Hematopoietic multipotent progenitor cell treated with erythropoietin and hydrocortisone succinate and interleukin-3 and kit ligand, for 17 days (in vitro differentiated cells): ENCODE measurements at places on chromosomes 3 and 15.

- DNase-seq = no peak
Measured at GRCh38 chr3:189573004-189573403, 58.2 kb upstream of the TP63 start.

DNA sequence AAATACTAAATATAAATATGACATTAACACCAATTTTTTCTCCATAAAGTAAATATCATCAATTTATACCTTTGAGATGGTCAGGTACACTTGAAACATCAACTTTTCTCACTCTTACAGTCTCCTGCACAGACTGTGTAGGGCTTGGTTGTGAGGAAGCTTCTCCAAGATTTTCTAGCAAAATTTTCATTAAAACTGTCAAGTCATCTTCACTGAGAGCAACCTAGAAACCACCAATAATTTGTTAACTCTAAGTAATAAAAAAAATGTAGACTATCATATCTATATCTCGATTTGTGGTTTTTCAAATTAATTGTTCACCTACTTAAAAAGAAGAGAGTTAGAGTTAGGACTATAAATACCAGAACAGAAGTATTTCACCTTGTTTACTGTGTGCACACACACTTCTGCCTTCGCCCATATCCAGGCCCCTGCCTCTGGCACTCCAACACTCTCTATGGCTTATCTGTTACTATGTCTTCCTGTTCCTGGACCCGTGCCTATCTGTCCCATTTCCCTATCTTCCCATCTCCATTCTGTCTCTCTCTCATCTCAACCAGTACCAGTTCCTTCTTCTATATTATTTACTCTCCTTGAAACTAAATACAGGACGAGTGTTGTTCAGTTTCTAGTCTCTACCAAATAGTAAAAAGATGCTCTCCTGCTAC, 123.6 kb downstream of the VPS13C start:
- no peak for DNase-seq

- DNase-seq = no peak
Measured at GRCh38 chr3:43364926-43365325, 78.6 kb downstream of the SNRK start.

GRCh38 chr3:194399874-194400411, 877 bp upstream of the GP5 start:
- no peak for DNase-seq

DNA sequence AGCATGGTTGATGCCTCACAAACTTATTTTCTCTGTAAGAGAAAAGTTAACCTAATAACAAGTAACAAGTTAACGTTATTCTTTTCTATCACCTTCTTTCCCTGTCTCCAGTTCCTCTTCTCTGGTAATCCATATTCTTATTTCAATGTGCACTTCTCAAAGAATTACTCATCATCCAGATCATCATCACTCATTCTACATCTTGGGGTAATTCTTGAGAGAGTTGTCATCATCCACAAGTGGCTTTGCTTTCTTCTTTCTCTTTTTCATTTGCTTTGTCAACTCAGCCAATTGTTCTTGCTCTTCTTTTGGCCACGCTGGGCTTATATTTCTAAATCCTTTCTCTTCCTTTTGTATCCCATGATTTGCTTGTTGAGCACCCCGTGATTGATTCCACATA, 20.8 kb upstream of the RNF111 start:
- DNase-seq = no peak

DNA sequence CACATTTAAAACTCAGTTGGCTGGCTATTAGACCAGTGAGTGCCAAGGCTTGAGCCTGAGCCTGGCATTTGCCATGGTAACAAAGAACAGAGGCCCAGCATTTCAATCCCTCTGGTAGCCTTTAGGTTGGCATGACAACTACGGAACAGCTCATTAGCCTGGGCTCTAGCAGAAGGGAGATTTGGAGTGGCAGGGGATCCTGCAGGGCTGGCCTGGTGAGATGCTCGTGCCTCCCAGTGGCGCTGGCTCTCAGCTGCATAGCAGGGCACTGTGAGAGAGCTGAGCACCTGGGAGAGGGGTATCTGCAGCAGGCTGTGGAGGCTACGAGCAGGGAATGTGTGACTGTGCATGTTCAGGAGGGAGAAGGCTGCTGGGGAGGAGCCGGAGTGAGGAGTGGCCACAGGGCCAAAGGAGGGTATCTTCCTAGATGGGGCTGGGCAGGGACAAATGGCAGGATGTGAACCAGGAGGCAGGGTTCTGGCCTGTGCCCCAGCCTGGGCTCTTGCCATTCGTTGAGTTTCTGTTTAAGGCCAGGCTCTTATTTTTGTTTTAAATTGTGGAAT, 5.6 kb upstream of the ABTB1 start:
- no peak for DNase-seq

DNA sequence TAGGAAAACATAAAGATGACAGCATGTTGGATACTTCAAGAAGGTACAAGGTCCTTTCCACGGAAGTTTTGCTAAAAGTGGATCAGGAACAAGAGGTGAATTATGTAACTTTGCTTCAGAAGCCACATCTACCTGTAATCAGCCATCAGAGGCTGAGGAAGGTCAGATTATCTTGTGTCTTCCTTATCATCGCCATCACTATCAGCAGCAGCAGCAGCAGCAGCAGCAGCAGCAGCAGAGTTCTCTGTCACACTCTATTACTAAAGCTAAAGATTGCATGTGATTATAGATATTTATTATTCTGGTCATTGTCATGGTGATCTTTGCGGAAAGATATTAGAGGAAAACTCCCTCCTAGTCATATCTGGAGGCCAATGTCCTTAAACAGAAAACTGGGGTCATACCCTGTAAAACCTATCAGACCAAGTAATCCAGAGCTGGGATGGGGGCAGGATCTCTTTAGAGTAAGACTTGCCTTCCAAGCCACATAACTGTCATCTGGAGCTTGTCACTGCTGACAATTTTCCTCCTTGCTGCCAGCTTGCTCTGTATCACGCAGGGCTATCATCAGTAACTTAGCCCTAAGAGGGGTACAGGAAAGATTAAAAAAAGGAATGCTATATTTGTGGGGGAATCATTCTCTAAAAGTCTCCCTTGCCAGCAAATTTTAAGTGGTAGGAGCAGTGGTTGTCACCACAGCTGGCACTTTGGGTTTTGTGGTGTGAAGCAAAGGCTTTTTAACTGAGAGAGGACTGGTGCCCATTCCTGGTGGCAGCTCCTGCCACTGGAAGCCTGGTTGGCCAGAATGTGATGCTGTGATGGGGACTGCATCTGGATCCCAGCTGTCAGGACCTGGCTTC, 130.9 kb upstream of the RASGRP1 start:
- DNase-seq = no peak

GRCh38 chr3:61602466-61602865, 41.1 kb downstream of the PTPRG start:
- DNase-seq = no peak

DNA sequence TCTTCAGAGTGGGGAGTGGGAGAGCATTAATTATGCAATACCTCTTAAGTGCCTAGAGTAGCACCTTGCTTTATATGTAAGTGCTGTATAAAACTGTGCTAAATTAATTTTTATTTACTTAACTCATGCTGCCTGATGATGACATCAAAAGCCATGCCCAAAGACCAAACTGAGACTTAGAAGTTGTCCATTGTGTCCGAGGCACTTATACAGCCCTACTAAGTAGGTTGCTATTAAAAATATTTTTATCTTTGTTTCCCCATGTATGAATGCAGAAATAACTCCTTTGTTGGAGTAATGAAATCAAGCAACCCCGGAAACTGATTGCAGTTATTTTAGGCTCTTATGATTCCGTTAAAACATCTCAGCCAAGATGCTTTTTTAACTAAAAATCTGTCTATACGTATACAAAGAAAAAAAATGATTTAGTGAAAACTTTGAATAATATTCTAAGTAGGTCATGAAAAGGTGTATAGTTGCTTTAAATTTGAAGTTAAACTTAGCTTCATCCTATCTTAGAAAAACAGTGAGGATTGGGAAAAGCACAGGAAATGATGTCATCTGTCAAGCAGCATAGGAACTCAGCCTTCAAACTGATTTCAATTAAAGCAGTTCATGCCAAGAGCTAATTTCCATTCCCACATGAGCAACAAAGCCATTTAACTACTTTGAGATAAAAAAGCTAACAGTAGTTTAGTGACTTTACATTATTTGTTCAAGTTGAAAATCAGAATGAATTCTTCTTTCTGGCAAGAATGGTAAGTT, 43.0 kb downstream of the FBN1 start:
- DNase-seq = no peak

GRCh38 chr3:141065841-141066805, 15.0 kb downstream of the SPSB4 start:
- DNase-seq = no peak
